ENCODE measurements at places on chromosomes 3 and 15. TPM values are rescaled to one million over a fixed set of nuclear protein-coding genes. Genes with fewer than 3 reads are reported as not detected.
A peak's percentile ranks its signal among the peaks of the same experiment; 100 is the strongest.

The COLQ gene
- total RNA-seq = 0.26 TPM

DNA sequence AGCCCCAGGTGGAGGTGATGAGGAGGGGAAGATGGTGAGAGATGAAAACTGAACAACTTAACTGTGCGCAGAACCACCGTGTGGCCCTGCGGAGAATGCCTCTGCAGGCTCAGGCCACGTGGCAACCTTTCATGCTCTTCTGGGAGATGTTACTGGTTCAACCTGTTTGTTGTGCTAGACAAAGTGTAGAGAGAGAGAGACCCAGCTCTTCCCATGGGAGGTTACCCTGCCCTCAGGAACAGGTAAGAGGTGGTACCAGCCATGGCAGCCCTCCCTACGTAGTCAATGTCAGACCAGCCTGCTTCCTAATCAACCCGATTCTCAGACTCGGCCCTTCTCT lies 37.0 kb upstream of the HACD2 start:
- no peak for DNase-seq

GRCh38 chr15:44038755-44039191 lies 156.3 kb downstream of the FRMD5 start:
- DNase-seq = peak; percentile 78

The GPR160 gene
- total RNA-seq = 0.50 TPM

GRCh38 chr3:49519296-49519695 lies 35.0 kb upstream of the BSN start:
- no peak for DNase-seq

The CPNE9 gene
- not detected for total RNA-seq

The CADM2 gene
- under 0.01 TPM for total RNA-seq

The H1-8 gene
- total RNA-seq = not detected

DNA sequence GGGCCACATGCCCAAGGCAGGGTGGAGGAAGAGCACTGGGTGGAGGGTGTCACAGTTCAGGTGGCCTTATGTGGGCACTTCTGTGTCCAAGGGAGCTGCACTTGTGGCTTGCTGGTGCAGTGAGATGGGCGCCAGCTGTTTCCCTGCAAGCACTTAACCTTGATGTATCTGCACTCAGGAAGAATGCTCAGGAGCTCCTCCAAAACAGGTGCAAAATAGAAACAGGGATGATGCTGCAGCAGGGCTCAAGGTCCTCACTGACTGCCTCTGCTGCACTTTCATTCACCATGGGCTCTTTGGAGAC lies 151.3 kb downstream of the CADPS start:
- no peak for DNase-seq

DNA sequence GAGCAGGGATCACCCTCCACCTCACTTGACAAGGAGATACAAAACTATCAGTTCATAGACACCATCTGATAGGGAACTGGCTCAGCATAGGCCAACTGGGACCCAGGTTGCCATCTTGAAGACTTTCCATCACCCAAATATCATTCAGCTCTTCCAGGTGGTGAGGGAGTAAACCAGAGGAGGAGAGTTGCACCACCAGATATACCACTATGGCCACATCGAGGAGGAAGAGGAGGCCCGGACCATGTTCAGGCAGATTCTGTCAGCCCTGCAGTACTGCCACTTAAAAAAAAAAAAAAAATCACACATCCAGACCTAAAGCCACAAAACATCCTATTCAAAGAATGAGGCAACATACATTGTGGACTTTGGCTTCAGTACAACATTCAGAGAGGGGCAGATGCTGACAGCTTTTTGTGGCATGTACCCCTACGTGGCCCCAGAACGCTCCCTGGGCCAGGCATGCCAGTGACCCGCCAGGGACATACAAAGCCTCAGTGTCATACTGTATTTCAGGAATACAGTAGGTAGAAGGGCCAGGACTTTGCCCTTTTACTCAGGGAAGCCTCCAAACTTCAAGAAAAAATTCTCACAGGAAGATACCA lies 18.4 kb upstream of the EMC3 start:
- DNase-seq = peak; percentile 26

The LCTL gene
- total RNA-seq = 0.26 TPM

DNA sequence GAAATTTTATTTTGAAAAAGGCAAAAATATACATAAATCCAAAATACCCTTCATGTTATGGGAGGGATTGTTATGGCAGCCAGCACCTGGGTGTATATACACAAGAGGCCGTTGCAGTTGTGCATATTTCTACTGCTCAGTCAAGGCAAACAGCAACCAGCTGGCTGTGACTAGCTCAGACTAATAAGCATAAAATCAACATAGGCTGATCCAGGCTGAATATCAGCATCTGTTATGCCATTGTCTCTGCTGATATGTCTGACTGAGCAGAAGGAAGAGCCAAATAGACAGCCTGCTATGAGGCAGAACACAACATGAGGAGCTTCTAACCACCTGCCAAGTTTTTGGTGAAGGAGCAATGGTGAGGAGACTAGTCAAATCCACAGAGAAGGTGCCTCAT lies 457.5 kb upstream of the ALCAM start:
- peak; percentile 69 for DNase-seq

GRCh38 chr3:19744047-19744446 lies 190.0 kb downstream of the EFHB start:
- DNase-seq = no peak

DNA sequence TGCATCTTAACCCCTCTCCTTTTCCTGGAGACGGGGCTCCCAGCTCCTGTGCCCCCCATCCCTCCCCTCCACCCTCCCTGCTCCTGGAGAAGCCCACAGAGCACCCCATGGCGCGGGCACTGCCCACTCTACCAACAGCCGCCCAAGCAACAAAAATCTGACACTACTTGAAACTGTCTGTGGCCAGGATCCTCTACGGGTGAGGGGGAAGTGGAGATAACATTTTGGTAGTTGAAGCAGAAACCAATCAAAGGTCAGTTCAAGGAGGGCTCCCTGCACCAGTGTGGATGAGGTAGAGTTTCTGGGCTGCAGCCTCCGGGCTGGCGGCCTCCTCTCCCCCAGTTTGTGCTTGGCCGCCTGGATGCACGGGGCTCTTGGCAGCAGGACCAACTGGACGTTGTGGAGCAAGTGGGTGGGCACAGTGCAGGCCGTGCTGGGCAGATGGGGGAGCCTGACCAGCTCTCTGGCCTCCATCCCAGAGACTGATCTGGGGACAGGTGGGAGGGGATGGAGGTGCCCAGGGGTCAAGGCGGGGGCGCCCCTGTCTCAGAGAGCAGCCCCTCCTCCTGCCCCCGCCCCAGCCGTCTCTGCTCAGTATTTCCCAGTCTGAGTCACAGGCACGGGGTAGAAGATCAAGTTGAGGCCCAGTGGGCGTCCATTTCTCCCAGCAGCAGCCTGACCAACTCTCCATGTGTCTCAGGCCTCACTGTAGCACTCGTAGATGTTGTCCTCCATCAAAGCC lies 12.8 kb downstream of the H1-8 start:
- peak; percentile 26 for DNase-seq

GRCh38 chr3:52076896-52077780 lies 20.8 kb upstream of the DUSP7 start:
- no peak for DNase-seq

- no peak for DNase-seq
These were observed 28.1 kb upstream of the BCL2L10 start for GRCh38 chr15:52140646-52141045.

- no peak for DNase-seq
These were observed 24.8 kb upstream of the IQCF2 start for GRCh38 chr3:51836606-51837005.

- DNase-seq = peak; percentile 59
These were observed 705.3 kb upstream of the NAALADL2 start for GRCh38 chr3:174153871-174154270.

- DNase-seq = no peak
These were observed 92.3 kb upstream of the MME start for GRCh38 chr3:154987846-154988245.

DNA sequence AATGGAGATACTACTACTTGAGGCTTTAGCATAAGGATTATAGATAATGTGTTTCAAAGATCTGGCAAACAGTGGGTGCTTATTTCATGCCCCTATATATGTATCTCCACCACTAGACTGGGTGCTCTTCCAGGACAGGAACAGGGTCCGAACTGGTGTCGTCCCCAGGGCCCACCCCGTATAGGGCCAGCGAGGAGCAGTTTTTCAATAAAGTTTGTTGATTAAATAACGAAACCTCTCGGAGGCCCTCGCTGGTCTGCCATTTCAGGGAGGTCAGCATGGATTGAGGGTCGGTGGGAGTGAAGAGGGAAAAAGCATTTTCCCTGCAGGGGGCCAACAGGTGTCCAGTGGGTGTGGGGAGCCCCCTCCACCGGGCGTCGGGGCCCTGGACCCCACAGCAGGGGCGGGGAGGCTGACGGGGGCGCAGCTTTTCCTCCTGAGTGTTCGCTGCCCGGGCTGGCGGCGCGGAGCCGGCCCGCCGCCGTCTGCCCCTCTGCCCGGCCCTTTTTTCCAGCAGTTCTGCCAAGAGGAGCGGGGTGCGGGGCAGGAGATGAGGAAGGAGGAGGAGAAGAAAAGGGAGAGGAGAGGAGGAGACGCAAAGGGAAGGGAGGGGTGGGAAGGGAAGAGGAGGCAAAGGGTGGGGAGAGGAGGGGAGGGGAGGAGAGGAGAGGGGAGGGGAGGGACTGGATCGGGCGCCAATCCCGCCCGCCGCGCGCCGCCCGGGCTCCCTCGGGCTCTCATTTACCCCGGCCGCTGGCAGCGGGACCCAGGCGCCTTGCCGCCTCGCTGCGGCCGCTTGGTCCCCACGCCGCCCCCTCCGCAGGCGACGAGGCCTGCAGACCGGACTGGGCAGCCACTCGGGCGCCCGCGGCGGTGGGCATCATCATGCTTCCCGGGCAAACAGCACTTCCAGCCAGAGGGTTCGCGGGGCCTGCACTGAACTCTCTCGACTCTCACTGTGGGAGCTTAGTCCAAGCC lies 66.3 kb downstream of the ISG20 start:
- DNase-seq = peak; percentile 58

The DYNLT2B gene
- total RNA-seq = 9.1 TPM

DNA sequence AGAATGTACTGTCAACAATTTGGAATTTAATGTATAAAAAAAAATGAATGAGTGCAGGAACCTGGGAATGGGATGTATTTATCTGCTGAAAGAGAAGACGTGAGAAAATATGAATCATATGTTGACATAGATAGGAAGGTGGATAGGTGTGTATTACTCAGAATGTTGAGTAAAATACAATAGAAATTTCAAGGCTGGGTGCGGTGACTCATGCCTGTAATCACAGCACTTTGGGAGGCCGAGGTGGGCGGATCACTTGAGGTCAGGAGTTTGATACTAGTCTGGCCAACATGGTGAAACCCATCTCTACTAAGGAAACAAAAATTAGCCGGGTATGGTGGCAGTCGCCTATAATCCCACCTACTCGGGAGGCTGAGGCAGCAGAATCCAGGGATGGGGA lies 202.8 kb downstream of the CADM2 start:
- DNase-seq = peak; percentile 29

GRCh38 chr3:37223141-37223558 lies 48.8 kb upstream of the LRRFIP2 start:
- peak; percentile 15 for DNase-seq

DNA sequence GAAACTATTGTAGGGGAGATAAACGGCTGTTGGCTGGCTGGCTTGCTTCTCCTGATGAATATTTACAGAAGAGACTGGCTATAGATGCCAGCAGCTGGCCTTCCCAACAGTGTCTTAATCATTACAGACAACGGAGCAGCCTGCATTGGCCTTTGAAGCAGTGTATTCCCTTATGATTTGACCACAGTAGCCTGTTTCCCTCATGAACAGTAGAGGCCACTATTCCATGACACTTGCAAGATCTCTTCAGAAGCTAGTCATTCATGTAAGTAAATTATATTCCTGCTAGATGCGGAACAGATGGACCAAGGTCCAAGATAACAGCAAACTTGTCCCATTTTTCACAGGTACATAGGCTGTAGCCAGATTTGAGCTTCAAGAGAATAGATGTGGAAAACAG lies 47.3 kb downstream of the TMCO5A start:
- peak; percentile 46 for DNase-seq

The ST8SIA2 gene
- total RNA-seq = not detected

The ATP11B gene
- total RNA-seq = 75.0 TPM

The APOD gene
- 2.1 TPM for total RNA-seq

All from fibroblast of lung (primary cell).